ENCODE measurements at places on chromosomes 16 and 17. TPM values are rescaled to one million over a fixed set of nuclear protein-coding genes. Genes with fewer than 3 reads are reported as not detected.

GRCh38 chr16:35221482-35222185, 1762.2 kb downstream of the TP53TG3F start:
- H3K27ac ChIP-seq = no peak overlapping the region
- H3K36me3 ChIP-seq = no peaks in the 10 kb centered on the region
- no peaks in the 10 kb centered on the region for H3K27me3 ChIP-seq
- H3K4me1 ChIP-seq = no peaks in the 10 kb centered on the region
- H3K4me3 ChIP-seq = no peak overlapping the region

- peaks cover 6% of the 10 kb centered on the region for H3K36me3 ChIP-seq
- no peaks in the 10 kb centered on the region for H3K27me3 ChIP-seq
- peak overlapping the region; percentile 89 for H3K4me3 ChIP-seq
- peak overlapping the region; percentile 99 for H3K27ac ChIP-seq
- peaks cover 16% of the 10 kb centered on the region for H3K4me1 ChIP-seq
Observed at GRCh38 chr16:3158510-3159314, 23.9 kb downstream of the ZNF213 start.

DNA sequence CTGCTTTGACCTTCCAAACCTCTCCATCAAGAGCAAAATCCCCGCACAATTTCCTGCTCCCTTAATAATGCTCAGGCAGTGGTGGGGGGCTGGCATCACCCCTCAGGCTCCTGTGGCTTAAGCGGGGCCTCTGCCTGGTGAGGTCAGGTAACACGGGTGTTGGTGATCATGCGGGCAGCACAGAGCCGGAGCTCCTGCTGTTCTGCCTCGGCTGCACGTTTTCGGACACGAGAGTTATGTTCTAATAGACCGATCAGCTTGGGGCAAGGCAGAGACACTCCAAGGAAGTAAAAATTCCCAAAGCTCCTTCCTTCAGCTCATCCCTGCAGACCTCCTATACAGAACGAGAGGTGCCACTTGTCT, 6.0 kb downstream of the NARF start:
- peak overlapping the region; percentile 56 for H3K27ac ChIP-seq
- no peak for DNase-seq
- no peaks in the 10 kb centered on the region for H3K27me3 ChIP-seq
- H3K36me3 ChIP-seq = peaks cover 14% of the 10 kb centered on the region
- H3K4me1 ChIP-seq = peaks cover 25% of the 10 kb centered on the region

The RGS11 gene
- total RNA-seq = not detected
